Right renal cortex interstitium (tissue), 3 donors: ENCODE measurements at places on chromosomes 1 and 21. TPM values are rescaled to one million over a fixed set of nuclear protein-coding genes. Genes with fewer than 3 reads are reported as not detected.
A peak's percentile ranks its signal among the peaks of the same experiment; 100 is the strongest.

GRCh38 chr1:49723662-49724061, 300.1 kb downstream of the AGBL4 start:
- DNase-seq: no peak

DNA sequence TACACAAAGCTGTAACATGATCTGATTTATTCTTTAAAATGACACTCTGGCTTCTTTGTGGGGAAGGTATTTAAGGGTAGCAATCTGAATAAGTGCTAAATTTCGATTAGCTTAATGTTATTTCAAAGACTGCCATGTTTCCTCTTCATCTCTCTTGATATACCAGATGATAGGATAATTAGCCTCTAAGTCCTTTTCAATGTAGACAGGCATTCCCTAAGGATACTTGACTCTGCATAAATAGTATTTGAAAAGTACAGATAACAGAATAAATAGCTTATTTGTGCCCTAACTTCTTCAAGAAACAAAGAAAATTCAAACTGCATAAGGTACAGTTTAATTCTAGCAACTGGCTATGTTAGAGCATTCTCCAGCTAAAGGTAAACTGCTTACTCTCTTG, 46.2 kb downstream of the ARHGAP29 start:
- DNase-seq: no peak

GRCh38 chr1:58986996-58987767, 203.3 kb upstream of the JUN start:
- DNase-seq: no peak

DNA sequence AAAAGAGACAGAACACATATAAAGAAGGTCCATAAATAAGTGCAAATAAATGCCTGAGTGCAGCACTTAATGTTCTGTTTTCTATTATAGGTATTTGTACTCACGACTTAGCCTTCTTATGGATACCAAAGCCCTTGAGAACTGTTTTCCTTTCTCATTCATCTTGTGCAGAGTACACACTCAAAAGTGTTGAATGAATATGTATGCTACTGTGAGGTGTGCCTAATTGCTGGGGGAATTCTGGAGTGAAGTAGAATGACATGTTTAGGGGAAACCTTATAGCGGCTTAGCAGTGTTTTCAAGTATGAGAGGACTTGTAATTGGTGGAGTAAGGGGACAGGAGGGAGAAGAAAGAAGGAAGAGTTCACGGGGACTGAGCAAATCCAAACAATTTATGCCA, 157.6 kb downstream of the CACNA1E start:
- DNase-seq: no peak

- no peak for DNase-seq
These were observed 27.4 kb upstream of the ASPM start for GRCh38 chr1:197173571-197174507.

DNA sequence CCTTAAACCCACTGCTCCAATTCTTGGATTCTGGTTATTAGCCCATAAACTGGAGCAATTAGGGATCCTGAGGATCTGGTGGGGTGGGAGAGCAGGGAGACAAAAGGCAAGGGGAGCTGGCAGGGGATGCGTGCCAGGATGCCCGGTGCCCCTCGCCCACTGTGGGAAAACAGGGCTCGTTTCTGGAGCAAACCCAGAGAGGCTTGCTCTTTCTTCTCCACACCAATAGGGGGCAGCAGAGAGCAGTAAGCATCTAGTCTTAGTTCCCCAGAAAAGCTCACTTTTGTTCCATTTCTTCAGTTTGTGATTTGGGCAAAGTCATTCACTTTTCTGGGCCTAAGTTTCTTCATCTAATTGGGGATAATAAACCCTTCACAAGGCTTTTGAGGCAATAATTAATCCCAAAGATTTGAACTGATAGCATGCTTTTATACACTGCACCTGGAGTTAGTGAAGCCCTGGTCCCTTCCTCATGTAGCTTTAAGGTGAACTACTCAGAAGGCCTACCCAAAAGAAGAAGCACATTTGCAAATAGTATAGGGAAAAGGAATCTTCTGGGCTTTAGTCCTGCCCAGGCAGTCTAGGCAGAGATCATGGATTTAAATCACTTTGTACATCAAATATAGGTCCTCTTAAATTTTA, 160.6 kb upstream of the USP24 start:
- DNase-seq: peak; percentile 41

DNA sequence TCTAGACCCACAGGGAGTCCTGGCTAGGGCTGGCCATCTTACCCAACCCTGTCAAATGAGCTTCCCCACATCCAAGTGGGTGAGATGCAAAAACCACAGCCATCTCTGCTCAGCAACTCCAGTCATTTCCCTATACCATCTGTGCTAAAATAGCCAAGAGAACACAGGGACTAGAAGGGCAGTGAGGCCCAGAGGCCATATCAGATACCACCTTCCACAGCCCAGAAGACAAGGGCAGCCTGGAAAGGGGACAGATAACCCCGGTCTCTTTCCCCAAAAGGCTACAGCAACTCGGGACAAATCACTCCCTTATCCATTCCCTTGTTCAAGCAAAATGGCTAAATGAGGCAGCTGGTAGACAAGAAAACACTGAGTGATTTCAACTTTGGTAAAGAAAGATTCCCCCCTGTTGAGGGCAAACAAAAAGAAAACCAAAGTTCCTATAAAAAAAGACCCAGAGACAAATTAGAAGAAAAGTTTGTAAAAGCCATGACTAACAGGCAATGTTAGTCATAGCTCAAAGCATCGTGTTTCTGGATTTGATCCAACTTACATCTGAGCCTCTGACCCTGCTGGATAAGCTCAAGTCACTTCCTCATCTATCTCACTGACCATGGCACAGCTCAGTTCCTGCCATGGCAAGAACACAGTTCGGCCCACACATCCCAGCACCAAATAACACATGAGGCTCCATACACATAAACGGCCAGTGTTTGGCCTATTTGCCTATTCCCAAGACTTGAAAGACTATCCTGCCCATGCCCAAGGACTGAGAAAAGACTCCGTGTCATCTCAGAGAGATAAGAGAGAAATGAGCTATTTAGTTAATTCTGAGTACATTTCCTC, 3.1 kb downstream of the LAMB3 start:
- DNase-seq: no peak

- no peak for DNase-seq
These were observed 2.1 kb upstream of the IPO9 start for GRCh38 chr1:201826830-201827229.

GRCh38 chr21:45839274-45839673, 142.3 kb upstream of the COL6A1 start:
- DNase-seq: no peak

- DNase-seq: no peak
These were observed 108.2 kb downstream of the TIAM1 start for GRCh38 chr21:31235671-31236450.

DNA sequence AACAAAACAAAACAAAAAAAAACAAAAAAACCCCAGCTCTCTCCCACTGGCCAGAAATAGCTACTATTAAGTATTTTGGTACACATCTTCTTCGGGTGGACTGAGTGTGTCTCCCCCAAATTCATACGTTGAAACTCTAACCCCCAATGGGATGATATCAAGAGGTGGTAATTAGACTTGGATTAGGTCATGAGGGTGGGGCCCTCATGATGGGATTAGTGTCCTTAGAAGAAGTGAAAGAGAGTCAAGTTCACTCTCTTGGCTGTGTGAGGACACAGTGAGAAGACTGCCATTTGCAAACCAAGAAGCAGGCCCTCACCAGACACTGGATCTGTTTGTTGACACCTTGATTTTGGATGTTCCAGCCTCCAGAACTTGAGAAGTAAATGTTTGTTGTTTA, 116.9 kb downstream of the NOS1AP start:
- DNase-seq: no peak

GRCh38 chr21:44399151-44399954, 45.9 kb downstream of the TRPM2 start:
- DNase-seq: no peak

DNA sequence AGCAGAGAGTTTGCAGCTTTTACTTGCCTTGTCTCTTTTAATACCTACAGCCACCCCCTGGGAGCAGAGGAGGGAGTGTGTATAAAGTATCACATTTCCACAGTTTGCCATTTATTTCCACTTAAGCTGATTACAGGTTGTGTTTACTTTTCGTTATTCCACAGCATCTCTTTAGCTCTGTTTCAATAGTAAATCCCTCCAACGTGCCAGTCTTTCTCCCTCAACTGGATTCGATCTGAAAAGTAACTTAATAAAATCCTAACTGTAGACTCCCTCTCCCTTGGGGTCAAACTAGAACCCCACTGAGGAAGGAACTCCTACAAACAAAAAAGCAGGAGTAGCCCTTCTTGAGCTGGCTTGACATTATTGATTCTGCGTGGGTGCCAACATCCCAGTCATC, 3.1 kb upstream of the FCGR2A start:
- no peak for DNase-seq

DNA sequence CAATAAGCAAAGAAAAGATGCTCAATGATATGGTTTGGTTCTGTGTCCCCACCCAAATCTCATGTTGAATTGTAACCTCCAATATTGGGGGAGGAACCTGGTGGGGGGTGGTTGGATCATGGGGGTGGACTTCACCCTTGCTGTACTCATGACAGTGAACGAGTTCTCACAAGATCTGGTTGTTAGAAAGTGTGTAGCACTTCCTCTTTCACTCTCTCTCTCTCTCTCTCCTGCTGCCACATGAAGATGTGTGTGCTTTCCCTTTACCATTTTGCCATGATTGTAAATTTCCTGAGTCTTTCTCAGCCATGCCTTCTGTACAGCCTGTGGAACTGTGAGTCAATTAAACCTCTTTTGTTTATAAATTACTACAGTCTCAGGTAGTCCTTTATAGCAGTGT, 248.4 kb downstream of the HHIPL2 start:
- DNase-seq: no peak

- no peak for DNase-seq
These were observed 16.2 kb upstream of the C2CD2 start for GRCh38 chr21:41970106-41970391.

DNA sequence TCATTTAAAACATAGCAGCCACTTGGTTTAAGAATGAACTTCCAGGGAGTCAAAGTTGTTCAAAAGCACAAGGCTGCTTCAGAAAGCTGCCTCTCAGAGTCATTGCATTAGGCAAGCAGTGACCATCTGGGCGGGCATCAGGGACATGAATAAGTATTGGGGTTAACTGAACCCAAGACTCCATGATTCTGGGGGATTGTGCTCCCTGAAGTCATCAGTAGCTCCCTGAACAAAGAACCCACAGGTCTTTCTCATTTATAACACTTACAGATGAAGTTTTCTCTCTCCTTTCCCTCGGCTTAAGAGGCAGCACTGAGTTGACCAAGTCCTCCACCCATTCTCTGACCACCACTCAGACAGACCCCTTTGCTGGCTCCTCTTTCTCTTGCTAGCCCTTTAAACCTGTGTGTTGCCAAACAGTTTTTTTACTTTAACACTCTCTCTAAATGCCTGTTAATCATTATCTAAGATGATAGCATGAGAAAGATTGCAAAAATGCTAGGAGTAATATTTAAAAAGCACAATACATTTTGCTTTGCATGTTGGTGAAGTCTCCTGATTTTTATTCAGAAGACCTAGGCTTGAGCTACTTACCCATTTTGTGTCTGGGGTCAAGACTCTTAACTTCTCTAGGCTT, 77.0 kb upstream of the ARHGAP29 start:
- no peak for DNase-seq

DNA sequence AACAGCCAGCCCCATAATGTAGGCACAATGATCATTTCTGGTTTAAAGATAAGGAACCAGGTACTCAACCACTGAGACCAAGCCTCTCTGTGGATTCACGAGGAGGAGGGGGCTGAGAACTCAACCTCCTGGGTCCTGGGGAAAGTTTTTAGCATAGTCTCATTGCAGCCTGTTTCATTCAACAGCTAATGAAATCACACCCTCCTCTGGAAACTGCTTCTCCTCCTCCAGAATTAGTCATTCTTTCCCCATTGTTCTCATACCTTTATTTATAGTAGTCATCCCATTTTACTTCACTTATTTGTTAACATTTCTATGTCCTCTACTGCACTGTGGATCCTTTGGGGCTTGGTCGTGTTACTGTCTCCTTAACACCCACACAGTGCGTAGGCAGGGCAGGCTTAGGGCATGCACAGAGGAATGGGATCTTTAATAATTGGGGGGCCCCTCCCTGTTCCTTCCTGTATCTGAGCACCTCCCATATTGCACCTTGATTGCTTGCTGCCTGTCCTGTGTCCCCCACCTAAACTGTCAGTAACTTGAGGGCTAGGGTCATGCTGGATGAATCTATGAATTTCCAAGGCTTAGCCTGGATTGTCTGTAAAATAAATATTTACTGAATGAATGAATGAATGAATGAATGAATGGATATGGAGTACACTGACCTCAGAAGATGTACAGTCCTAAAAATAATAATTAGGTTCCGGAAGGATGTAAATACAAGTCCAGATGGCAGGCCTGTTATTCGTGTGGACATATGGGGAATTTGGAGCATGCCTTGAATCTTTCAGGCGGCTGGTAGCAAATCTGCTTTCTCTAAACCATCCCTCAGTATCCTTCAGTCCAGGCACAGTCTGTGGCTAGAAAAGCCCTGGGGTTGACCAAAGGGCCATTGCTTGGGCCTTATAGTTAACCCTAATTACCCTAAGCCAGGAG, 153.8 kb upstream of the HMGB4 start:
- no peak for DNase-seq

GRCh38 chr1:201883266-201883665, 5.4 kb upstream of the SHISA4 start:
- DNase-seq: no peak

DNA sequence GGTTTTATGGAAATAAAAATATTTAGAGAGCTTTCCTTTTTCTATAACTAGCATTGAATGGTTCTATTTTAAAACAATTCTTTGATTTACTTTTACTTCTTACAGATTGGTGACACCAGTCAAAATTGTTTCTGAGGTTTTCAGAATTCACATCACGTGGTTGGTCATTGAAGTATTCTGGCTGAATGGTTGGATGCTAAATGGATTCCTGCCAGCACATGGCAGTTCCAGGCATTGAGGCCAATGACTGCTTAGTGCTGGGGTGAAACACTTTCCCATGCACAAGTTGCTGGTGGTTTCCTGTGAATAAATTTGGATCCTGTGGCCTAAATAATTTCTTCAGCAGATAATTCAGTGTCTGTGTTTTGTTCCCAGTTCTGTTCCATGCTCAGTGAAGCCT, 20.6 kb downstream of the NCAM2 start:
- no peak for DNase-seq

DNA sequence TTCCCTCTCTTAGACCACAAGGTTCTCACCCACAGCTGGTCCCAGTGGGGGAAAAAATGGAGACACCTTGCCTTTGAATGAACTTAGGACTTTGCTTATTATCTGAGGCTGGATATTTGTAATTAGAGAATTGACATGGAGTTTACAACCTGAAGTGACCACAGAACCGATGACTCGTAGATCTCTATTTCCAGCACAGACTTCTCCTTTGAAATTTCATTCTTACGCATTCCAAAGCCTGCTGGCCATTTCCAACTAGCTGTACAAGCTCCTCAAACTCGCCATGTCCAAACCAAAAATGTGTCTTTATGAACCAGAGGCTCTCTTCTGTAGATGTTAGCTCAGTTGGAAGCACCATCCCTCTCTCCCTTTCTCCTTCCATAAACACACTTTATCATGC, 12.0 kb downstream of the RAB7B start:
- DNase-seq: no peak

Gene COL24A1
- 2.1 TPM for polyA plus RNA-seq

Gene TCHHL1
- not detected for polyA plus RNA-seq

Gene TAL1
- 3.9 TPM for polyA plus RNA-seq

Gene SERPINC1
- 0.52 TPM for polyA plus RNA-seq

Gene SFN
- polyA plus RNA-seq: 0.75 TPM

Gene RNF186
- polyA plus RNA-seq: not detected

Gene C8A
- not detected for polyA plus RNA-seq

Gene TNFRSF18
- polyA plus RNA-seq: not detected

Gene MSH4
- polyA plus RNA-seq: 0.22 TPM

Gene TRIM46
- 2.4 TPM for polyA plus RNA-seq

Gene EFNA3
- polyA plus RNA-seq: 6.1 TPM
